ENCODE measurements at places on chromosomes 7 and 10. TPM values are rescaled to one million over a fixed set of nuclear protein-coding genes. Genes with fewer than 3 reads are reported as not detected.

- no peak for DNase-seq
- no peak overlapping the region for H3K4me3 ChIP-seq
- H3K27me3 ChIP-seq, result no peaks in the 10 kb centered on the region
- H3K27ac ChIP-seq, result no peak overlapping the region
- no peaks in the 10 kb centered on the region for H3K4me1 ChIP-seq
- no peaks in the 10 kb centered on the region for H3K36me3 ChIP-seq
These were observed 187.9 kb upstream of the IMMP2L start for GRCh38 chr7:111750228-111750627.

SLIT1 gene
- 0.49 TPM for total RNA-seq

SUN3 gene
- total RNA-seq, result not detected

- no peak overlapping the region for H3K4me3 ChIP-seq
- DNase-seq, result no peak
- no peaks in the 10 kb centered on the region for H3K27me3 ChIP-seq
- H3K36me3 ChIP-seq, result no peaks in the 10 kb centered on the region
These were observed 217.6 kb upstream of the NEBL start for GRCh38 chr10:21114683-21115082.

- H3K27ac ChIP-seq, result no peak overlapping the region
- H3K4me3 ChIP-seq, result no peak overlapping the region
- H3K36me3 ChIP-seq, result no peaks in the 10 kb centered on the region
- H3K27me3 ChIP-seq, result no peaks in the 10 kb centered on the region
- DNase-seq, result no peak
These were observed 142.2 kb downstream of the C10orf105 start for GRCh38 chr10:71577345-71577744.

DNA sequence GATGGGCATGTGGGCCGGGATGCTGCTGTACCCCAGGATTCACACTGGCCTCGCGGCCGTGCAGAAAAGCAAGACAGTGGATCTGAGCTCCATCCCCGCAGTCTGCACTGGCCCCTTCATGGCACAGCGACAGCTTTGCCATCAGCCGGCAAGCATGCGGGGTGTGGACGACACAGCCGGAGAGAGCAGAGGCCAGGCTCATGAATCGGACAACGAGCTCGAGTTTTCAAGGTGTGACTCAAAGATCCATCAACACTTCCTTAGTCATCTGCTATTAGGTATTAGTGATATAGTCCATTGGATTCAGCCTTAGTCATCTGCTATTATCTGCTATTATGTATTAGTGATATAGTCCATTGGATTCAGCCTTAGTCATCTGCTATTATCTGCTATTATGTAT is 254.7 kb downstream of the KLF6 start:
- no peak overlapping the region for H3K27ac ChIP-seq
- no peaks in the 10 kb centered on the region for H3K36me3 ChIP-seq
- no peak overlapping the region for H3K4me3 ChIP-seq
- no peak for DNase-seq
- peaks cover 40% of the 10 kb centered on the region for H3K4me1 ChIP-seq

- H3K4me3 ChIP-seq, result no peak overlapping the region
- no peak overlapping the region for H3K27ac ChIP-seq
- H3K36me3 ChIP-seq, result no peaks in the 10 kb centered on the region
- H3K4me1 ChIP-seq, result no peaks in the 10 kb centered on the region
- DNase-seq, result no peak
These were observed 53.3 kb downstream of the WIPF3 start for GRCh38 chr7:29859524-29860185.

- no peak overlapping the region for H3K4me3 ChIP-seq
- H3K4me1 ChIP-seq, result peaks cover 29% of the 10 kb centered on the region
These were observed 98.0 kb downstream of the GRB10 start for GRCh38 chr7:50684713-50685075.

DNA sequence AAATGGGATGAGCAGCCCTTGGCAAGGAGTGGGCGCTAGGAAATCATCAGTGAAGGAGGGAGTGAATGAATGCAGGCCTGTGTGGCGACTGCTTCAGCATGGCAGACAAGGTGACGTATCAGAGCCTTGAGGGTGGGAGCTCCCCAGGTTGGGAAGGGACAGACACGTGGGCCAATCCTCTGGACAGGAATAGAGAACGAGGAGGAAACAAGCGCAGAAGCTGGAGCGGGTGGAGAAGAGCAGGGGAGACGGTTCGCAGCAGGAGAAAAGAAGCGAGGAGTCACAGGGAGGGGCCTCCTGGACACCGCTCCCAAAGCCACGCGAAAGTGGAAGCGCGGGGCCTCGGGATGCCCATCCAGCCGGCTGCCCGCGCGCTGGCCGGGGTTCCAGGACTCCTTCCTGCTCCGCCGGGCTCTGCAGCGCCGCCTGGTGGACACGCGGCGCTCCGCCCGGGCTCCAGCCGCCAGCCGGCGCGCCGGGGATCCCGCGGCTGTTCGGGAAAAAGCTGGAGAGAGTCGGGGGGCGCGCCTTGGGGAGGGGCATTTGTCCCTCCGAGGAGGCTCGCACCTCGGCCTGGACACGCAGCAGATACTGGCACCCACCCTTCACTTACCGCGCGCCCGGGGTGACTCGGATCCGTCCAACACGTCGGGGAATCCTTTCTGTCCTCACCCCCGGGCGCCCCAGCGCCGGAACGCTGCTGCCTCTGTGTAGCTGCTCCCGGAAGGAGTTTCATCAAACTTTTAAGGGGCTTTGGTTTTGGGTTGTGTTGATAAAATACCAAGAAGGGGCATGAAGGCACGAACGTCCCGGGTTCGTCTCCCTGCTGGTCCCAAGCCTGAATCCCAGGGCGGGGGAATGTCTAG is 6.3 kb downstream of the ZNF503 start:
- H3K4me3 ChIP-seq, result peak overlapping the region; percentile 99
- no peak for DNase-seq
- H3K36me3 ChIP-seq, result peaks cover 12% of the 10 kb centered on the region
- H3K4me1 ChIP-seq, result peaks cover 18% of the 10 kb centered on the region

DNA sequence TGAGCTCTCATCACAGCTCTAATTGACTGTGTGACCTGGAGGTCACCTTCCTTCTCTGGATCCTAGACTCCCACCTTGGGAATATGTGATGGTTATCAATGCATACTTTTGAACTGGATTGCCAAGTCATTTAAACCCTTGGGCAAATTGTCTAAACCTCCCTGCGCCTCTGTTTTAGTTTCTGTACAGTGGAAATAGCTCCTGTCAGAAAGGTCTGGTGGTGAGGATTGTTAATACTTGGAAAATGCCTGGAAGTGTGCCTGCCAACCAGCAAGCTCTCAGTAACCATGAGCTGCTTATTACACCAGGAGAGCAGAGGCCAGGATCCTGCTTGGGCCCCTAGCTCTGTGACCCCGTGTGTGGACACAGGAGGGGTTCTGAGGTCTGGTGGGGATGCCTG is 108.7 kb upstream of the PPIF start:
- no peak for DNase-seq
- no peak overlapping the region for H3K4me3 ChIP-seq
- H3K27me3 ChIP-seq, result no peaks in the 10 kb centered on the region
- no peaks in the 10 kb centered on the region for H3K36me3 ChIP-seq
- H3K4me1 ChIP-seq, result peaks cover 75% of the 10 kb centered on the region

- no peak for DNase-seq
- H3K27ac ChIP-seq, result no peak overlapping the region
- no peaks in the 10 kb centered on the region for H3K4me1 ChIP-seq
- no peak overlapping the region for H3K4me3 ChIP-seq
These were observed 46.7 kb downstream of the ZFAND4 start for GRCh38 chr10:45625879-45626278.

DNA sequence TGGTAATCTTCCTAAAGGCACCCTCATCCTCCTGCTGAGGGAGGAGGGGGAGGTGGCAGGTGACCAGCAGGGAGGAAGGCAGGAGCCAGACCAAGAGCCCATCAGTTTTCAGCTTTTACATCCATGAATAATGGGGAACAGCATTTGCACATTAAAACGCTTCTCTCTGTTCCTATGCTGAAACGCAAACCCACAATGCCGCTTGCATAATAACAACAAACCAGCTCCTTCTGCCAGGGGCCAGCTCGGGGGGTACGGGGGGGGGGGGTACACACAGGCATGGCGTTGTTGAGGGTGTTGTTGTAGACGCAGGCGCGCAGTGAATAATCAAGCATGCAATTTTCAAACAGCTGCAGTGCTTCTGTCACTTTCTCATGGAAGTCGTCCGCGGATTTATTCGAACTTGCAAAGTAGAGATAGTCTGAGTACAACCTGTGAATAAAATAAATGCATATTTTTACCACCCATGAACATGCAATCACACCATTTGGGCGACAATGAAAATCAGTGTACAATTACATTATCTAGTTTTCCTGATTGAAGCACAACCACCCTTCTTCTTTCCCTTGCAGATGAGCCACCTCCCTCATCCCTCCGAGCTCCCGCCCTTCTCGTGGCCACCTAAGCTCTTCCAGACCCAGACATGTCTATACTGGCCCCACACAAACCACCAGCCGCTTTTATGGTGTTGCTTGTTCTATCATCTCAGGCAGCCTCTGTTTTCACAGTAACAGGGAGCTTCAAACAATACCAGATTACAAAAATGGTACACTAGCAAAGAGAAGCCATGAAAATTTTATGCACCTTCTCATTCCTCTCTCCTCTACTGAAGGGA is 72.2 kb downstream of the CHST15 start:
- H3K27ac ChIP-seq, result no peak overlapping the region
- H3K36me3 ChIP-seq, result no peaks in the 10 kb centered on the region
- H3K4me1 ChIP-seq, result no peaks in the 10 kb centered on the region
- DNase-seq, result no peak

- no peaks in the 10 kb centered on the region for H3K36me3 ChIP-seq
- H3K4me1 ChIP-seq, result peaks cover 18% of the 10 kb centered on the region
- no peak overlapping the region for H3K4me3 ChIP-seq
- H3K27ac ChIP-seq, result no peak overlapping the region
These were observed 20.7 kb downstream of the AVL9 start for GRCh38 chr7:32515890-32516550.
